LNCaP clone FGC (cell line): ENCODE measurements at places on chromosomes 6 and 20.

DNA sequence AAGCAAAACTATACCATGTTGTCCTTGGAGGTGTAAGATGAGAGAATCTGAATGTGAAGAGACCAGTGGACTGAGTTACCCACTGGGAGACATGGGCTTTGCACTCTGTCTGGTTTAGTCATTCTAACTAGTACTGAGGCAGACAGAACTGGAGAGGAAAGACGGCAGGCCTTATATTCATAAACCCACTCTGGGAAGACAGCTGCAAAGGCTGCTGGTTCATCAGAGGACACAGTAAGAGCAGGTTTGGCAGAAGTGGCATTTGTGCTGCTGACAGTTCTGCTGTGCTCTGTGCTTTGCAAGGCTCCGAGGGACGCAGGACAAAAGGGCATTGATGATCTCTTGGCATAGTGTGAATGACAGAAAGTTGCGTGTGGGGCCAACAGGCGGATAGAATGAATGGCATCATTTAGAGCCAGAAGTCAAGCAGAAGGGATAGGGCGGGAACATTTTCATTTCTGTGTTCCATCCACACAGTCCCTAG is 142.3 kb upstream of the TENT5A start:
- no peak for DNase-seq

DNA sequence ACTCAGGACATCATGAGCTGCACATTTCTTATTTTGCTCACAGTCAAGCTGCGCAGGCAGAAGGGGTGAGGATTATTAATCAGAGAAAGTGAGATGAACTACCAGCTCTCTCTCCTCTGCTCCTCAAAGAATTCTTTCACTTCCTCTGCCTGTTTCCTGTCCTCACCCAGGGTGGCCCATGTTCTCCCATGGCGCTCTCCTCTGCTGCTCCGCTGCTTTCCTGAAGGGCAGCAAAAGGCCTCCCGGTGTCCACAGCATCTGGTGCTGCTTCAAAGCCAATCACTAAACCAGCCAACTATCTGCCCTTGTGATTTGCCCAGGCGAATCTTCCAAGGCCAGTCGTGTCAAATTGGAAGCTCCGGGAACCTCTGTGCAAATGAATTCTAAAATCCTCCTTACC is 324.2 kb downstream of the TPBG start:
- DNase-seq: no peak

DNA sequence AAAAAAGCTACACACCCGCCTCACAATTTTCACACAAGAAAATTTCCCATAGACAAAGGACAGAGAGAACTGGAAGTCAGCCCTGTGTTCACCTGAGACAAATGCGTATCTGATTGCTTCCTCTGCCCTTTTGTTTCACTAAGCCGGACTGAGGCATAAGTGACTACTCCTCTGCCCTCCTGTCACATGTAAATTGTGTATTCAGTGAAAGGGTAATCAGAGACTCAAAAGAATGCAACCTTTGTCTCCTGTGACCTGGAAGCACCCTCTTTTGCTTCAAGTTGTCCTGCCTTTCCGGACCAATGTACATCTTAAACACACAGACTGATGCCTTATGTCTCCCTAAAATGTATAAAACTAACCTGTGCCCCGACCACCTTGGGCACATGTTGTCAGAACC is 483.8 kb upstream of the EYS start:
- no peak for DNase-seq

DNA sequence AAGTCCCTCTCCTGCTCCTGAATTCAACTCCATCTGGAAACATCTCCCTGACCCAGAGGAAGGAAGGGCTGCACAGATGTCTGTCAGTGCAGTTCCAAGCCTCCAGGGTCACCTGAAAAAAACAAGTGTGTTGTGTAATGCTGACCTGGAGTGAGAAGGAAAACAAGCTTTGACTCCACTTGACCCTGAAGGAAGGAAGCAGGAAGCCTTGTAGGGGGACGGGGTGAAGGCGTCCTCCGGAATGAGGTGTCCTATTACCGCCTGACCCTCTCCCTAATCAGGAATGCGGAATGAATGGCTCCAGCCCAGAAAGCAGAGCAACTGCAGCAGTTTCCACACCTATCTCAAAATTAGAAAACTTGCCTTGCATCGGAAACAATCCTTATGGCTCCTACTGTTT is 13.9 kb upstream of the ADGRF5 start:
- no peak for DNase-seq

DNA sequence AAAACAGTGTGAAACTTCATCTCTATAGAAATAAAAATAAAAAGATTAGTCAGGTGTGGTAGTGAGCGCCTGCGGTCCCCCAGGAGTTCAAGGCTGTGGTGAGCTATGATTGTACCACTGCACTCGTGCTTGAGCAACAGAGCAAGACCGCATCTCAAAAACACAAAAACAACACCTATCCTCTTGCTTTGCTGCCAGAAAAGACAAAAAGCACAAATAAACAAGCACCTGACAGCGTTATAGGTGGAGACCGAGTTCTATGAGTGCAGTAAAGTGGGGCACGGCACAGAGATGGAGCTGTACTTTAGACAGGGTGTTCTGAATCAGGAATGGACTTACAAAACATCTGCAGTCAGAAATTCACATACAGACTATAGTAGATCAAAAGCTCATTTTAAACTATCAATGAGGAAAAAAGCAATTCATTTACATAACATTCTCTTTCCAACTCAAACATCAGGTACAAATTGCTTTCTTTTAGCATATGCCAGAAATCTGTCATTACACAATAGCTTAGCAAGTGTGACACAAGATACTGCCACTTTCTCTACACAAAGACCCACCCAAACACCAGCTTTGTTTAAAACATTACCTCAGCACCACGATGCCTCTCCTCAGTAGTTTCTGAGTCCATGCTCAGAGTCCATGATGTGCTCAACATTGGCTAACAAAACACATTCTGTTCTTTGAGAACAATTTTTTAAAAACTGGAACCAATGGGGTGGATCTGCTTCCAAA is 10.1 kb downstream of the EZR start:
- no peak for DNase-seq

DNA sequence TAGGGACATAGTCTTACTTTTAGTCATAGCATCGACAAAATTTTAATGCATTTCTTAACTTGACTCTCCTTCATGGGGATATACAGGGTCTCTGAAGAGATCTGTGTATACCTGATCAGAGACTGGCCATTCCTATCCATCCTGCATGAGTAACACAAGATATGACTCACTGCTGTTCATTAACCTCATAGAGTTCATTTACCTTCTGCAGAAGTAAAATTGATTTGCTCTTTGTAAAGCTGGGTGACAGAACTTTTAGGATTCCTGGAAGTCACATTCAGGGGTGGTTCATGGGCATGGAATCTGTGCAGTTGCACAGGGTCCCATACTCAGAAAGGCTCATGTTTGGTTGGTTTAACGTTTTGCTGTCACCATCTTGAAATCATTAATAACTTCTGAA is 53.2 kb downstream of the PDE7B start:
- no peak for DNase-seq
